ENCODE measurements at places on chromosomes 2 and 18.

GRCh38 chr2:150584081-150584480 lies 96.6 kb upstream of the RND3 start:
- no peak for DNase-seq

DNA sequence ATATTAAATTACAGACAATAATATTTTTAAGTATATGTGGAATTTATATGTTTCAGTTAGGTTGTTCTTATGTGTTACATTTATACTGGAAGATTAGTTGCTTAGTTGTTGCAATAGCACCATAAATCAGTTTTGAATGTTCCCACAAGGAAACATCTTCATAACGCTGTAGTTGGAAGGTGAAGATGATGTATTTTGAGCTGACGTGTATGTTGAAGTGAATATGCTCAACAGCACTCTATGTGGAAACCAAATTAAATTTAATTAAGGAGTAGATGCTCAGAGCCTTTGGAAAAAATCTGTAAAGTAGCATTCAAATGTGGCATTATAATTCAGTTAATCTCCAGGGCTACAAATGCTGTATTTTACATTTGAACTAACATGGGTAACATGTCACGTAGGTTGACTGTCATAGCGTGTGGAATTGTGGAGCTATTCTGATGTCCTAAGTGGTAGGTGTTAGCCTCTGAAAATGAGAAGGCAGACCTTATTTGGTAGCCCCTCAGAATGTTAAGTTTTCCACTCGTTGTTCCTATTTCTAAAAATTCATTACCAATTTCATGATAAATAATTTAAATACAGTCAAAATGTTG lies 88.5 kb downstream of the MEIS1 start:
- no peak for DNase-seq

DNA sequence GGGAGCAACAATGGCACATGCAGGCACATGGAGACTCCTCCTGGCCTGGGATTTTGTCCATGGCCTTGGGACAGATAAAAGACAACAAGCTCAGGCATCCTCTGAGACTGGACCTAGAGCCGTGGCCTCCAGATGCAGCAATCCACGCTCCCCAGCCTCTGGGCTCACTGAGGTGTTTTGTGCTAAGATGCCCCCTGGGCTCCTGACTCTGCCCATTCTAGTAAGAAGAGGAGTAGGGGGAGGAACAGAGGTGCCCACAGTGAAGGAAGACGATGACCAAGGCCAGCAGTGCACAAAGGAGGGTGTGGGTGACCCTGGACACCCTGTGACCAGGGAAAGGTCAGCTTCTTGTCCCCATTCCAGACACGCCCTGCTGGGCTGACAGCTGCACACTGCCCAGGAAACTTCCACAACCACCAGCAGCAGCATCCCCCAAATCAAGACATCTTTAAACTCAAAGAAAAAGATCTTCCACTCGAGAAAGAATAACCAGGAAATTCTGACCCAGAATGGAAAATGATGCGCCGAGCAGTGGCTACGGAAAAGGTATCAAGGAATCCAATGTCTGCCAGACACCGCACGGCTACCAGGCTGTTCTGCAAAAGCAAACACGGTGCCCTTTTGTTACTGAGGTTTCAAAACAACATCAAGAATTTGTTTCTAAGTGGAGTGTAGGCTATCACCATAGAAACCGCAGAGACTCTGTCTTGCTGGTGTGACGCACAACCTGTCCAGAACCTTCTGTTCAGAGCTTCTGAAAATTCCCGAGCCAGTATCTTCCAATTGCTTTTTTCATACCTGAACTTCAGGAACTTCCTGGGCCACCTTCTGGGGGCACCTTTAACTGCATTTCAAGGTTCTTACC lies 65.5 kb downstream of the ZNF516 start:
- DNase-seq, result no peak

DNA sequence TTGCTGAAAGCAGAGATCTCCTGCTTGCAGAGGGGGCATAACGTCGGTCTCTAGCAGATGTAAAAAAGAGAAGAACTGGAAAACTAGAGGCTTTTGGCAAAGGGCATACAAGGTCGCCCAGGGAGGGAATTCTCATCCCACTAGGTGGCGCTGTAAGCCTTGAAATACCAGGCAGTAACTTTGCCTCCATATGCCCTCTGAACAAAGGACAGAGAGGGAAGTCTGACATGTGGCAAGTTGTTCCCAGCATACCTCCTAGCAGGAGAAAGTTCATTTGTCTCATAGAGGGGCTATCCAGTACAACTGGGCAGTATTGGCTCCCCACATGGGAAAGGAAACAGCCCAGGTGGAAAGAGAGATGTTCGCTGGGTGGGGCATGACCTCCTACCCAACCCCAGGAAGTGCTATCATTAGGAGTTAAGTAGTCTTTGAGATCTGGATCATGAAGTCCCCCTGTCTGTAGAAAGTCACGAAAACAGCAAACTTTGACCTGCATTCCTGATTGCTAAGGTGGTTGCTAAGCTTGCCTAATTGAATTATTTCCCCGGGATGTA lies 39.9 kb downstream of the STK17B start:
- peak; percentile 37 for DNase-seq

GRCh38 chr2:207107551-207107950 lies 58.2 kb downstream of the KLF7 start:
- DNase-seq, result no peak

Data from germinal center (tissue), 1 donor.